ENCODE measurements at places on chromosomes 11 and 22.

- no peak for DNase-seq
Measured at GRCh38 chr22:50268655-50269113, 1.5 kb downstream of the MAPK11 start.

DNA sequence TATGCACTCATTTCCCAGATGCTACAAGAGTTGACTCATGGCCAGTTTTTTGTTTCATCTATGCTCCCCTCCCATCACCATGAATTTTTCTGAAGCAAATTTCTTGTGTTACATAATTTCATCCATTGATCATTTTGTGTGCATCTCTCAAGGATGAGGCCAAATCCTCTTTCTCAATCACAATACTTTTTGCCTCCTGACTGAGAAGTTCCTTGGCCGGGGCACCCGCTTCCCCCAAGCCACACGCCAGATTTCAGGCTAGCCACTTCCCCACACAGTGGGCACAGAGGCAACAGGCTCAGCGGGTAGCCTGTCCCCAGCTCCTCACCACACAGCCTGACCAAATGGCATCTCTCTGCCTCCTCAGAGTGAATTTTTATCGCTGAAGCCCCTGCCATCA lies 9.8 kb upstream of the DSCAML1 start:
- no peak for DNase-seq

- no peak for DNase-seq
Measured at GRCh38 chr11:123841174-123841573, 35.0 kb upstream of the OR6M1 start.

DNA sequence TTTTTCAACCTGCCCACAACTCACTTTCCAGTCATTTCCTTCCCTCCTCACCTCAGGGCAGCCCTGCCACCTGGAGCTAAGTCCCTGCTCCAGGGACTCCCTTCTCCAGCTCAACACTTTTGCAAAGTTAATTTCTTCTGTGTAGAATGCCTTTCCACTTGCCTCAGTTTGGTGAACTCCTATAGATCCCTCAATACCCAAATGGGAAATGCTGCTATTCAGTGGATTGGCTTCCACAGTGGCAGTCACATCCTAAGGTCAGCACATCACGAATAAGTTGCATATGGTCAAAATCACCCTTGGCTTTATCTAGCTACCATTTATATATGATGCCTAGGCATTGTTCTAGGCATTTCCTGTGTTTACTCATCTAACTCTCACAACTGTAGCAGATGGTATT lies 23.6 kb downstream of the GDPD5 start:
- no peak for DNase-seq

- DNase-seq: no peak
Measured at GRCh38 chr11:116384407-116384806, 388.4 kb downstream of the BUD13 start.

- DNase-seq: no peak
Measured at GRCh38 chr11:66886671-66887221, 29.9 kb downstream of the LRFN4 start.

Data from activated T-helper 1 cell treated with Interleukin-2 at 50 U/mL for 16 hours (primary cell).